Stimulated activated CD4-positive, alpha-beta T cell treated with anti-CD3 and anti-CD28 coated beads, Interleukin-1b, Interleukin-23, amount 100 ng/mL, for 1 hour (primary cell): ENCODE measurements at places on chromosomes 2 and 18.

DNA sequence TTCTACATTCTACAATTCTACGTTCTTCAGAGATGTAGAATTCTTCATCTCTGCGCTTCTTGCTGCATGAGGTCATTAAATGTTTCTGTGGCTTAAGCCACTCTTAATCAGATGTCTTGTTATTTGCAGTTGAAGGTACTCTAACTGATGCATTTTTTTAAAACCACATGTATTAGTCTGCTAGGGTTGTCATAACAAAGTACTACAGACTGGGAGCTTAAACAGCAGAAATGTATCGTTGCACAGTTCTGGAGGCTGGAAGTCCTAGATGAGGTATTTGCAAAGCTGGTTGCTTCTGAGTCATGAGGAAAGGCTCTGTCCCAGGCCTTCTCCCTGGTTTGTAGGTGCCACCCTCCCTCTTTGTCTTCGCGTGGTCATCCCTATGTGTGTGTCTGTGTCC, 176.3 kb upstream of the GLI2 start:
- no peak for DNase-seq

DNA sequence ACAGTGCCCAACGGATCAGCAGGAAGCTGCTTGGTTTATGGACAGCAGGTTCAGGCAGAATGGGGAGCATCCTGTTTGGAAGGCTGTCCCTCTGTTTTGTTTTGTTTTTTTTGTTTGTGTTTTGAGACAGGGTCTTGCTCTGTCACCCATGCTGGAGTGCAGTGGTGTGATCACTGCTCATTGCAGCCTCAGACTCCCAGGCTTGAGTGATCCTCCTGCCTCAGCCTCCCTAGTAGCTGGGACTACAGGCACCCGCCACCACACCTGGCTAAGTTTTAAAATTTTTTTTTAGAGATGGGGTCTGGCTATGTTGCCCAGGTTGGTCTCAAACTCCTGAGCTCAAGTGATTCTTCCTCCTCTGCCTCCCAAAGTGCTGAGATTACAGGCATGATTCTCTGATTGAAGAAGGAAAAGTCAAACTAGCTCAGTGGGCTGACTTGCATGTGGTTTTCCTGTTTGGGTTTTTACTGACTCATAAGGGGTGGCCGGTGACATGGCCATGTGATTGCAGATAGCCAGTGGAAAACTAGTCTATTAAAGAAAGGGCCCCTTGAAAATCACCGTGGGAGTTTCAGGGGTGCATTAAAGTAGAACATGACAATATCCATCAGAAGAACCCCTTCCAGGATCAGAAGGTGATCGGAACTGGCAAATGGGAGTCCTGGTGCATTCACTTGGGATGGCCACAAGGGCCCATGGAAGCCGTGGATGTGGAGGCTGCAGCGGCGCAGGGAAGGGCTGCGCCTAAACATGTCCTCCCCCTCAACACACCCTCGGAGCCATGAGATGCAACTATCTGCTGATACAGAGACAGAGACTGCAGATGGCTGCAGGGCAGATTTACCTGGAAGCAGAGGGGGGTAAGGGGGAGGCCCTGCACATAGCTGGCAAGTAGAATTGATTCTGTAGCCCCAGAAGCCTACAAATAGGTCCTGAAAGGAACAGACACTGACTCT, 26.5 kb downstream of the AQP12B start:
- DNase-seq = no peak

GRCh38 chr2:191020742-191021381, 6.9 kb upstream of the STAT1 start:
- no peak for DNase-seq

GRCh38 chr2:7899241-7899640, 782.6 kb upstream of the ID2 start:
- DNase-seq = no peak

GRCh38 chr18:22088996-22089640, 80.3 kb upstream of the GATA6 start:
- DNase-seq = no peak

DNA sequence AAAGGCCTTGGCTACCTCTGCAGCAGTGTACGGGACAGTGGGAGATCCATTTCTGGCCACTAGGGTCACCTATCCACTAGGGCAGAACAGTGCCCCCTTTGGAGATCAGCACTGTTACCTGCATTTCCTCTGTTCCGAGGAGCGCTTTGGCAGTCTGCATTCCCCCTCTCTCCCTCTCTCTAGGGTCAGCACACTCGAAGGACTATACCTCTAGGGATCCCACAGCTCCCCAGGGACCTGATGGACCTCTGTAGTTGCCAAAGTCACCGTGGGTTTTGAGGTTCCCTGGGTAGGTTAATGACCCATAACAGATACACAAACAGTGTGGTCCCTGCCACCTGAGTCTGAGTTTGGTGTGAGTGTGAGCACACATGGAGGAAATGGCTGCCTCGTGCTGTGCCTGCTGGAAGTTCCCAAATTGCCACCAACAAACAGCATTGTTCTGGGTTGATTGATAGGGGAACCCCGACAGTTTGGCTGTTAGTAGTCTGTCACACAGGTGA, 99.8 kb upstream of the VWC2L start:
- DNase-seq = no peak

DNA sequence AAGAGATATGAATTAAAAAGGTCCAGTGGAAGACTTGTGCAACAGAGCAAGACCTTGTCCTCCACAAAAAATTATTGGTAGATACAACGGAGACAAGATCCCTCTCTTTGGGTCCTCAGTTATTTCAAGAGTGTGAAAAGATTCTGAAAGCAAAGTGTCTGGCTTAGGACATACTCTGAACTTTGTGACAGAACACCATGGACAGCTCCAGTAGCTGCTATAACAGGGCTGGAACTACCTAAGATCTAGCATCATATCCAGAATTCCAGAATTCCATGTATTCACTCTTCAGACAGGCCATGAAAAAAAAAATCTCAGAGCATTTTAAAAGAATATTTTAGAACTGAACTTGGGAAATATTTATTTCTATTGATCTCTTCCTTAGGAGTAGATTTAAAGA, 74.8 kb upstream of the ZBTB14 start:
- DNase-seq = no peak

DNA sequence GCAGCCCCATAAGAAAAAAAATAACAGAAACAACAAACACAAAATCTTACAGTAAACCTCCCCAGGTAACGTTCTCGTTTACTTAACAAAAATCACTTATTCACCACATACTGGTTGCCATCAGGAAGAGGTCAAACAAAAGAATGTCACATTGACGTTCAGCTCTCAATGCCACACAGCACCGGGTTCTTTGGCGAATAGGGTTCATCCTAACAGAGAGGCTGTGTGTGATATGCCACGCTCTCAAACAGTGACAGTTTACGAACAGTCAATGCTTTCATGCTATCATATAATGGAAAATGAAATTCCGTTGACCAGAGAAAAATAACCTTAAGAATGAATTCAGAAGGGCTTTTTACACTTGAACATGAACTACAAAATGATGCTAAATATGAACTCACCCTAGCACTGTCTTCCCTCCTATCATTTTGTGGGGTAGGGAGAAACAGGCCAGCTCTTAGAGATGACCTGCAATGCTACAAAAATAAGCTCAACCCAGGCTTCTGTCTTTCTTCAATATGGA, 2.0 kb downstream of the TMEM163 start:
- no peak for DNase-seq

DNA sequence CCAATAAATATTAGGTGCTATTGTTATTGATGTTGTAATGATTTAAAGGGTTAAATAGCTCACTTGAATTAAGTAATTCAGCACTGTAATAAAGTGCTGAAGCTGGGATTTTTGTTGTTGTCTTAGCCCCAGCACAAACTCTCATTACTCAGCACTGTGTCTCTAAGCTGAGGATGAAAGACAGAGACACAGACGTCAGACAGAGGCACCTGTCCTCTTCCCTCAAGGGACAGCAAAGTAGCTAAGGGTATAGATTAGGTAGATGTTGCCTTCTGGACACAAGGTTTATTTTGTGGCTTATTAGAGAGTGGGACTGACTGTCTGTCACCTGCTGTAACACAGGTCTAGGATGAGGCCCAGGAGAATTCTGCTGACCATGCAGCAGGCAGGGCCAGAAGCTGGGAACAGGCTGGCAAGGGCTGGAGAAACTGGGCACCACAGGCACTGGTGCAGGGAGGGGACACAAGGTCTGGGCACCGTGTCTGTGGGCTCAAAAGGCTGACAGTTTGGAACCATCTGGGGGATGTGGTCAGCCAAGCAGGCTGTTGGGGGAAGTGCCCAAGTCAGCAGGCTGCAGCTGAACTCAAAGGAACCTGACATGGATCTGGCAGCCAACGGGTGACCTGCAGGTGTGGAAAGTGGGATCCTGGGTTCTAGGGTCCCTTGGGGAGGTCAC, 20.0 kb upstream of the PTPN4 start:
- DNase-seq = no peak

DNA sequence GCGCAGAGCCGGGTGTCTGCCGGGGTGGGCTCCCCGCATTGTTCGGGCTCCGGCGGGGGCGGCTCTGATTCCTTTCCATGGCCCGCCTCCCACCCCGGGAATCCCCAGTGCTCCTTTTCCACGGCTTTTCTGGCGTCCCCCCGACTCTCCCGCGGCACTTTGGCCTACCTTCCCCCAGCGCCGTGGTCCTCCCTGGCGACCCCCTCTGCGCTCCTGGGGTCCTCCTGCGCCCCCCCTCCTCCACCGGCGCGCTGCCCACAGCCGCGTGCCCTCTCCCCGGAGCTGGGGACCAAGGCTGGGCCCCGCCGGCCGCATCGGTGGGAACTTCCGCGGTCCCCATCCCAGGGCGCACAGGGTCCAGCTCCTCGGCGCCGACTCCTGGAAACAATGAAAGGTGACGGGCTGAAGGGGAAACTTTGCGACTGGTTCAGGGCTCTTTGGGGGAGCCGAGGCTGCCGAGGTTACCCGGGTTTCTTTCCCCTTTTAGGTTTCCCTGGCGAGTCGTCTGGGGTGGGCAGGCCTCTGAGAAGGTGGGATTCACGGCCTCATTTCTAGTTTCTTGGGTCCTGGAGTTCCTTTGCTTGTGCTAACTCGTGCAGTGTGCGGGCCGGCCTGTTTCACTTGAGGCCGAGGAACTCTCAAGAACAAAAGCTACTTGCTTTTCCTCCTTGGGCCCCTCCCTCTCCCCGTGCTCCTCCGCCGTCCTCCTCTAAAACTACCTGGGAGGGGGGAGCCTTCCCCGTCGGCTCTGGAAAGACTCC, 2.2 kb downstream of the TGIF1 start:
- no peak for DNase-seq

DNA sequence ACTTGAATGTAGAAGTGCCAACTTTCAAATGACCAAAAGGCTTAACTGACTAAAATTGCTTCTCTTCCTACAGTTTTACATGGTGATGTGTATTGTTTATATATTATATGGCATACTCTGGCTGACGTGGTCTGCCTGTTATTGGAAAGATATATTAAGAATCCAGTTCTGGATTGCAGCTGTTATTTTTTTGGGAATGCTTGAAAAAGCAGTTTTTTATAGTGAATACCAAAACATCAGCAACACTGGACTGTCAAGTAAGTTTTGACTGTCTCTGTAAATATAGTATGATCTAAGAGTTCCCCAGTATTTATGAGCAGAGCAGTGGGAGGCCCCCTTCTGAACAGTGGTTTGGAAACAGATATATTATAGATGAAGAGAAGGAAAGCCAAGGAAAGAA, 26.2 kb downstream of the TMEM87B start:
- DNase-seq = no peak

GRCh38 chr2:237858294-237859081, 935 bp upstream of the RAMP1 start:
- no peak for DNase-seq

DNA sequence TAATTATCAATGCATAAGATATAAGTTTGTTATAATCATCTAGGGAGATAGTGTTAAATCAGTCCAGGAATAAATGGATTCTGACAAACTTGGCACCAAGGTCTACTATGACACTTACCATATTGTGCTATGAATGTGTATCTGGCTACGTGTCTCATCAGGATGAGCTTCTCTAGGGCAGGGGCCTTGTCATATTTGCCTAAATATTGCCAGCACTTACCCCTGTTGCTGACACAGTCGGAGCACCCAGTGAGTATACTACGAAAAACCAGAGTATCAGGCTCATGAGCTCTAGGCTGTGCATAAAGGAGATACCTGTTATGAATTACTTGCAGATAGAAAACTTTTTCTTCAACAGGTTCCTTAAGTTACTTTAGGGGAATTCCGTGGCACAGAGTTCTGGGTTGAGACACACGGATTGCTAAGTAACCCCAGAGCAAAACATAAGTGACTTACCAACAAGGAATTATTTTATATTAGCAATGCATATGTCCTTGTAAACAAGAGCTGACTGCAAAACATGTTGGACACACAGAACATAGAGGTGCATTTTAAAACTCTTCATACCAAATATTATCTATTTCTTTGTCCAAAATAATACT, 7.7 kb upstream of the TTC39C start:
- no peak for DNase-seq

GRCh38 chr2:6212491-6212890, 520.3 kb downstream of the SOX11 start:
- no peak for DNase-seq

DNA sequence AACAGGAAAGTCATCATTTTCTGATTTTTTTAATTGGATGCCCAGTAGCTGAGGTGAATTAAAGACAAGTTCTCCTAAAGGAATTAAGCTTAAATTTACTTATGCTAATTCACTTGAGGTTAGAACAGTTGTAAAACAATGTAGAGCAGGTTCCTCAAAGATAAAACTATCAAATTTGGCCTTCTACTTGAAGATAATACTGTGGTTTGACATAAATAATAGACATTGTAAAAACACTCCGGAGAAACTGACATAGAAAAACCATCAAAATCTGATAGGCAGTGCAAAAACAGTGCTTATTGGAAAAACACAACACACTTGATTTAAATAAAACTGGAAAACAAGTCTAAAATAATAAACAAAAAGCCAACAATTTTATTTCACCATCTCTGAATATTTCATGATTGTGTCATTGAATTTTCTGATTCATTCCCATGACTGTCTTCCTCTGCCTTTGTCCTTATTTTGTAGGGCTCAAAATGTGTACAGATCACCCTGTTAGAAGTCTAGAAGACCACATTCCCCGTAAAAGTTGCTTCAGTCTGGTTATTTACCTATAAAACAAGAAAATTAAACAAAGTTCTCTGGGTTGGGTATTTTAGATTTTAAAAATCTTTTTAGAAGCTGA, 28.3 kb upstream of the SLC40A1 start:
- DNase-seq = no peak

GRCh38 chr18:13394801-13395200, 176.2 kb downstream of the LDLRAD4 start:
- DNase-seq = no peak

DNA sequence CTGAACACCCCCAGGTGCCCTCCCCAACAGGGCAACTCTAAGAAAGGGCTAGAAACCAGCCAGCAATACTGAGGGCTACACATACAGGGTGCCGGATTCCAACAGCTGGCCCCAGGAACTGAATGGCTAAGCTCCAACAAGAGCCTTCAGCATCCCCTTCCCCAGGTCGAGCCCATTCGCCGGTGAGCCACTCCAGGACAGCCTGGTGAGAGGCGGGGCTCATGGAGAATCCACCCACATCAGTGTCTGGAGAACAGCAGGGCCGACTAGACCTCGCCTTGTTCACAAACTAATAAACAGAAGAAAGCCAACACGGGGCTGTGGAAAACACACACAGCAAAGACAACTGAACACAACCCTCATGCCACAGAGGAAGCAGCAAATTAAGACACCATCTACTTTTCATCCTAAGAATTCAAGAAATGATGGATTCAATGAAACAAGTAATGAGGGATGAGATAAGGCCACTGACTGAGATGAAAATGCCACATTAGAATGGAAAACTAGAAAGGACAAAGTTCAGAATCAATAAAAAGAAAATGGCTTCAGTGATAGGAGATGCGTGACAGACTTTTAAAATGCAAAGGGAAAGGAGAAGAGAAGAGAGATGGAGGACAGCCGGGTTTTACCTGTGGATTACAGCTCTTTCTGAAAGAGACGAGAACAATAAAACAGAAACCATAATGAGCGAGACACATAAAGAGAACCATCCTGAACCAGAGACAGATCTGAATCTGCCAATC, 8.2 kb downstream of the PER2 start:
- no peak for DNase-seq
